ENCODE measurements at places on chromosomes 3 and 15.

GRCh38 chr15:75578173-75578947 lies 755 bp downstream of the PTPN9 start:
- no peak for DNase-seq

DNA sequence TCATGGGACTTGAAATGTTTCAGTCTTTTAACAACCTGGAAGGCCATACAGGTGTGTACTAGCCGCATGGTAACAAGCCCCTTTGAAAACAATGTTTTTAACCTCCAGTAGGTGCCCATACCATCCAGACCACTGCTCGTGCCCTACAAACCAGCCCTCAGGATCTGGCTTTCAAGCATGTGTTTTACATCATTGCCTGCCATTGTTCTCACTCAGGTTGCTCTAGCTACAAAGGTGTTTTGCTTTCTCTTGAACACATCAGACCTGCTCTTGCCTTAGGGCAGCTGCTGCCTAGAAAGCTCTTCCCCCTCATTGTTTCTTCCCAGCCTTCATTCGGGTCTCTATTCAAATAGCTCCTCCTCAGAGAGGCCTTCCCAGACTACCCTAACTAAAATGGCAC lies 32.3 kb upstream of the MAP3K13 start:
- DNase-seq: no peak

GRCh38 chr3:56131974-56132590 lies 336.2 kb downstream of the ERC2 start:
- peak; percentile 69 for DNase-seq

DNA sequence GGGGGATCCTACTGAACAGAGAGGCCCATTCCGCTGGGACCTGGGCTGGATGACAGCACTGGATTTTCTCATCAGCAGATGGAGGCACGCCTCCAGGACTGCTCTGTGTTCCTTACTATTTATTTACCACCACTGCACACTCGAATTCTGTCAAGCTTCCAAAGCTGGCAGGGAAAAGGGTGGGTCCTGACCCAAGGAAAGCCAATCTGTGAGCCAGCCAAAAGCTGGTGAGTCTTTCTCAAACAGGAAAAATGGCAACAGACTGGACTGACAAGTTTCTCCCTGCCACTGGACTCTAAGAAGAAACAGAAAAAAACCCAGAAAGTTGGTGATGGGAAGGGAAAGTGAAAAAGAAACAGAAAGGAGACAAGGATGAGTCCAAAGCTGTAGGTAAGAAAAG lies 37.8 kb downstream of the CD47 start:
- DNase-seq: no peak

DNA sequence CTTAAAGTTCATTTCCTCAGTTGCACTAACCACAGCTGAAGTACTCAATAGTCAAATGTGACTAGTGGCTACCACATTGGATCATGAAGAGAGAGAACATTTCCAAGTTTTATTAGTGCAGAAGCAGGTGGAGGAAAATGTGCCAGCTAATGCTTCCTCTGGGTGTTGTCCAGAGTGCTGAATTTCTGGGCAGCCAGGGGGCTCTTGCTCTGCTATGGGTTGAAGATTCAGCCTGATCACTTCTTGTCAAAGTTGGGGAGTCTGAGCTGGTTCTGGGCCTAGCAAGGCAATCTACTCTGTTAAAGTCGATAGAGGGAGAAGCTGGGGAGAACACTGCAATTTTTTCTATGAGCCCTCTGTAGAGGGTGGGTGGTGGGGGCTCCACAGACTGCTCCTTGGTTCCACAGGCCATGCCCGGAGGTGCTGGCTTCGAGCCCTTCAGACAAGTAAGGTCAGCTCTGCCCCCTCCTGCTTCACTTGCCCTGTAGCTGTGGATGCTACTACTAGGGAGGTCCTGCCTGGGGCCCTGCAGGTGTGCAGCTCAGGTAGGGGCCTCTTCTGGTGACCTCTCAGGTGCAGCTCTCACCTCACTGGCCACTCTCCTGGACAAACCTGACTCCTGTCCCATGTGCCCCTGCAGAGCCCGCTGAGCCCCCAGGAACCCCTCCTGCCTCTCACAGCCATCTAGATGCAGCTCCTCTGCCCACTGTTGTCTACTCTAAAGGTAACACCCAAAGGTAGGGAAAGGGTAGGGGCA lies 8.2 kb downstream of the ALG3 start:
- no peak for DNase-seq

DNA sequence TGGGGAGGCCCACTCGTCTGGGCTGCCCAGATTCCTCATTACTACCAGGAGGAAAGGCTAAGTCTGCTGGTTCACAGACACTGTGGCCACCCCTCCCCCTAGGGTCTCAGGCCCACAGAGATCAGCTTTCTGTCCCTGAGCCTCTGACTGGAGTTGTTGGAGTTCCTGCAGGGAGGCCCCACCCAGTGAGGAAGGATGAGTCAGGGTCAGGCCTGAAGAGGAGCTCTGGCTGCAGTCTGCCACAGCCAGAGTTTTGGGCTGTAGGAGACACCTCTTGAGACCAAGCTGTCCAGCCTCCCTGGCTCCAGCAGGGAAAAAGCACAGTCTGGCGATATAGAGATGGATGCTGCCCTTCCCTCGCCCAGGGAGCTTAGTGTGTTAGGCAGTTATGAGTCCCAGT lies 720.9 kb upstream of the SEMA6D start:
- no peak for DNase-seq

GRCh38 chr15:80957976-80958375 lies 31.6 kb downstream of the MESD start:
- DNase-seq: no peak

DNA sequence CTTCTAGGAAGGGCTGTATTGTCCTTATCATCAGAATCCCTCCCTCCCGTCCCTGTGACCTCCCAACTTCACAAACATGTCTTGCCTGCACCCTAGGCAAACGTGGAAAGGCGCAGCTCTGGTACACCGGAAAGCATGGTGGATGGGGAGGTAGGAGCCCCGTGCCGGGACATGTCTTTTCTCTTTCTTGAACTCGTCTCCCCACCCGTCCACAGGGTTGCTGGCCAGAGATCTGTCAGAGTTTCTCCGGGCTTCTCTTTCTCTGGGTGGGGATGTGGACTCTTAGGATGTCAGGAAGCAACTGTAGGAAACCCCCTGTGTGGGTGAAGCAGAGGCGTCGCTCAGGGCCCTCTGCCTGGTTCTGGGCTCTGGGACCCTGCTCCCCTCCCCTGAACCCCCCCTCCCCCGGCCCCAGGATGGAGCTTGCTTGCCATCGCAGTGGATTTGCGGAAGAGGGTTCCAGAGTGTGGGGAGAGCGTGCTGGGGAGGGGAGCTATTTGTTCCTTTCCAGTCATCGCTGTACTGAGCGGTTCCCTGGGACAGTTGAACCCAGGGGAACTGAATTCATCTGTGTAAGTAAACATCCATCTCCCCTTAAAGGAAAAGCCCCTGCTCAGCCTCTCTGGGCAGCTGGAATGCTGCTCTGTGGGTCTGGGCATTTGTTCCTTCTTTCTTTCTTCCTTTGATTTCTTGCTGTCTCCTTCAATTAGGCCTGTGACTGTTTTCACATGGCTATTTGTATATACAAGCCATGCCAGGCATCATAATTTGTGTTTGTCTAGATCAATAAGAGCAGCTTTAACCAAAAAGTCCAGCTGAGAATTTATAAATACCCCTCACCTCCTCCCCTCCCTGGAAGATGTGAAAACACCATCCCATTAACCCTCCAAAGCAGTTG lies 72.8 kb downstream of the SMAD3 start:
- DNase-seq: no peak

DNA sequence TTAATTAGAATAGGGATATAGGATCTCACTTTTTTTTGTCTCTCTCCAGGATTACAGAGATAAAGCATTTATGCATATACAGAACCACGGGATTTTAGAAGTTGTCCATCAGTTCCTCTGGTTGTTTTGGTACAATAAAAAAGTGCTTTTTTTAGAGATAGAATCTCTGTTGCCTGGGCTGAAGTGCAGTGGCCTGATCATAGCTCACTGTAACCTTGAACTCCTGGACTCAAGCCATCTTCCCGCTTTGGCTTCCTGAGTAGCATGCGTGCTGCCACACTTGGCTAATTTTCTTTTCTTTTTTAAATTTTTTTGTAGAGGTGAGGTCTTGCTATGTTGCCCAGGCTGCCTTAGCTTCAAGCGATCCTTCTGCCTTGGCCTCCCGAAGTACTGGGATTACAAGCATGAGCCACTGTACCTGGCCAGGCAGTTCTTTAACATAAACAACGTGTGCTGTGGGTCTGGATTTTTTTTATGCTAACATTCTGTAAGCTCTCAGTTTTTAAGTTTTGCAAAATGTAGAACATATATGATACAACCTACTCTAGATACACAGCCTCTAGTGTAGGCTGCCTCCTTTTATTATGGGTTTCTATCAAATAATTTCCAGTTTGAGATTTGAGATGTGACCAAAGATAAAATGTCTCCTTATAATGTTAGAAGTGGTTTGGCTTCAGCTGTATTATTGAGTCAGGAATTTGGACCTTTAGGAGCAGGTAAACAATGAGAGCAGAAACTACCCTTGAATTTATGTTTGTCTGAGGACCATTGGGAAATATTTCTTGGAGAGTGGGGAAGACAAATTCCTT lies 57.4 kb upstream of the ULK4 start:
- DNase-seq: no peak

DNA sequence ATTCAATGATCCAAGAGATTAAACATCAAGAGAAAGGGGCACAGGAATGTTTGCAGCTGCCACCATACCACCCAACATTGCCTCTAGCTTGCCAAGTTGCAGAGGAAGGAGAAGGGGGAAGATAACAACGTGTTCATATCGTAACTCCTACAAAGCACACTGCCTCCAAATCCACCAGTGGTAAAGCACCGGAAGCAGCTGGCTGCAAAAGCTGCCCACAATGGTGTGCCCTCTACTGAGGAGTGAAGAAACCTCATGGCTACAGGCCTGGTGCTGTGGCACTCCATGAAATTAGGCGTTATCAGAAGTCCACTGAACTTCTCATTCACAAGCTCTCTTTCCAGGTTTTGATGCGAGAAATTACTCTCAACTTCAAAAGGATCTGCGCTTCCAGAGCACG lies 263.9 kb upstream of the STT3B start:
- no peak for DNase-seq

DNA sequence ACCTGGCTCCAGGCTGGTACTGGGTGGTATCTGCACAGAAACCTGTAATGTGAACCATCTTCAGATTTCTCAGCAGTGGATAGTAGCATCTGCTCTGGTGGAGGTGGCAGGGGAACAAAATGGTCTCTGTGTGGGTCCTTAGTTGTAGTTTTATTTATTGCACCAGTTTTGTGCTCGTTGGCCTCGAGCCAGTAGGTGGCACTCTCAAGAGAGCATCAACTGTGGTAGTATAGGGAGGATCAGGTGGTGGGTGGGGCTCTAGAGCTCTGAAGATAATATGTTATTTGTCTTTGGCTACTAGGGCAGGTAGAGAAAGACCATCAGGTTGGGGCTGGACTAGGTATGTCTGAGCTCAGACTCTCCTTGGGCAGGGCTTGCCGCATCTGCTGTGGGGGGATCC lies 254.0 kb upstream of the GPR149 start:
- no peak for DNase-seq

DNA sequence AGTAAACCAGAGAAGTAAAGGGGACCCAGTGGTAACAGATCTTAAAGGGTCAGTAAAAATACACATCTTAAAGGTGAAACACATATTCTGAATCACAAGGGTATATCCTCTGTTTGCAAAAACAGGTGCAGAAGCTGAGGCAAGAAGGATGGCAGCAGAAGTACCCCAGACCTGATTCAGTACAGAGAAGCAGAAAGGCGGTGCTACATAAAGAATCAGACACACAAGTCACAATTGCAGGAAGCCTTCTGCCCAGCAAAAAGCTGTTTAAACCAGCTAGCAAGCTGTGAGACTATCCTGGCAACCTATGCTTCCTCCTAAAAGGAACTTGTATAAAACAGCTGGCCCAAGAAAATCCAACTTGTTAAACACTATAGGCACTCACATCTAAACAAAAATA lies 49.4 kb downstream of the ZNF280D start:
- DNase-seq: no peak

GRCh38 chr3:81871358-81872155 lies 110.1 kb upstream of the GBE1 start:
- DNase-seq: no peak

DNA sequence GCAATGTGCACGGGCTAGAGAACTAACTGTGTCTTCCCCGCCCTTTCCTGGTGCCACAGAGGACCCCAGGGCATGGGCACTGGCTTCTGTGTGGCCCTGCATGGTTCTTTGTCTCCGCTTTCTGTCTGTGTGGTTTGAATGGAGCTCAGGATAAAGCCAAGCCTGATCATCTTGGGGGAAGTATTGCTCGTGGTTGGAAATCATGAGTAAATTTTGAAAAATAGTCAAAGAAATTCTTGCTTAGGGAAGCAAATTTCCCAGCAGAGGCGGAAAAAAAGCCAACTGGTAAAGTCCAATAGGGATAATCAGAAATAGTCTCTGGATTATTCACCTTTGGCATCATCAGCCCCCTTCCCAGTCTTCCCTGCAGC lies 55.4 kb downstream of the MAGEF1 start:
- DNase-seq: no peak

GRCh38 chr3:108088697-108089096 lies 2.1 kb downstream of the CD47 start:
- no peak for DNase-seq

GRCh38 chr3:167772992-167773391 lies 37.5 kb downstream of the SERPINI1 start:
- DNase-seq: no peak

- no peak for DNase-seq
Measured at GRCh38 chr3:19334120-19334519, 185.8 kb downstream of the KCNH8 start.

GRCh38 chr3:44421280-44421679 lies 56.2 kb downstream of the ZNF445 start:
- no peak for DNase-seq

GRCh38 chr3:30518872-30519271 lies 87.5 kb upstream of the TGFBR2 start:
- no peak for DNase-seq

GRCh38 chr15:41866263-41866703 lies 27.6 kb downstream of the SPTBN5 start:
- DNase-seq: no peak

- DNase-seq: no peak
Measured at GRCh38 chr3:12724794-12725193, 34.3 kb downstream of the TMEM40 start.

GRCh38 chr15:31279221-31280045 lies 47.2 kb upstream of the KLF13 start:
- no peak for DNase-seq

- DNase-seq: no peak
Measured at GRCh38 chr3:171654809-171655208, 155.5 kb downstream of the PLD1 start.

GRCh38 chr3:153032891-153033290 lies 129.1 kb upstream of the RAP2B start:
- DNase-seq: no peak

DNA sequence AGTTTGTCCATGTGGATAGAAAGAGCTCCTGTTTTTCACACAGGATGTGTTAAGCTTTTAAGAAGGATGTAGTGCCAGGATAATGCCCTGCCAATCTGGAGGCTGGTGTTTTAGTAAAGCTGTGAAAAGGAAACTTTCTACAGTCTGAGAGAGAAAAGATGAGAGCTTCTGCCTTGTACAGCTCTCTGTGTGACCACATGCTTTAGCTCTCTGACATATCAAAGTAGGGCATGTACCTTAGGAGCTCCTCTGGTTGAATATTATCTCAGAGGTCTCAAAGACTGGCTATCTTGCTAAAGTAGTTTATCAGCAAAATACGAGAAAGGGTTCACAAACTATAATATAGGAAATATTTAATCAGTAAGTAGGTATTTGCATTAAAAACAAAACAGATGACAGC lies 30.4 kb downstream of the CDIN1 start:
- no peak for DNase-seq
